Pancreas (tissue), 10 donors: ENCODE measurements at places on chromosomes 6 and 20. TPM values are rescaled to one million over a fixed set of nuclear protein-coding genes. Genes with fewer than 3 reads are reported as not detected.
A peak's percentile ranks its signal among the peaks of the same experiment; 100 is the strongest.

Gene PDE7B
- total RNA-seq = 0.56 TPM

DNA sequence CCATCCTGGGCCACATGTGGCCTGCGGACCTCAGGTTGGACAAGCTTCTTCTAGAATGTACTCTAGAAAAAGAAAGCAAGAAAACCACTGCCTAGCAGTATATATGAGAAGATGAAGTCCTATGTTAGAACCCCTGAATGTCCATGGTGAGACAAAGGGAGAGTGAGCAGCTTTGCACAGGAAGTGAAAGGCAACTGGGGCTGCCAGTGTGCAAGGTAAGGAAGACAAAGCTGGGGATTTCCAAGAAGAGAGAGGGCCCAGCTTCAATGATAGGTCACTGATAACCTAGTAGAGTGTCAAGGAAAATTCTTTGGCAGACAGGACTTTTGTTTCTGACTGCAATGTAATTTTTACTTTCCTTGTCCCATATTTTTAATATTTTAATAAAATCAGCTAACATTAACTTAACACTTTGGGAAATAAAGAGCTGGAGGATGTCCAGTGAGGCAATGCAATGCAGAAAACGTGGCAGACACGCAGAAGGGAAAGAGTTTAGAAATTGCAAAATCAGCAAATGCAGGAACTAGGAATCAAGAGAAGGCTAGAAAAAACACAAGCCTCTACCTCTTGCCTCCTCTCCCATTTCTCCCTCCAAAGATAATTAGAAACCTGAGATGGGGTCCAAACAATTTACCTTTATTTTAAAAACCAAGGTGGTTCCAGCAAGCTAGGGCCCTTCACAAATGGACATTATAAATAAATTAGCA, 47.4 kb downstream of the CYP39A1 start:
- no peak overlapping the region for H3K27ac ChIP-seq
- H3K27me3 ChIP-seq = no peaks in the 10 kb centered on the region
- H3K36me3 ChIP-seq = no peaks in the 10 kb centered on the region

DNA sequence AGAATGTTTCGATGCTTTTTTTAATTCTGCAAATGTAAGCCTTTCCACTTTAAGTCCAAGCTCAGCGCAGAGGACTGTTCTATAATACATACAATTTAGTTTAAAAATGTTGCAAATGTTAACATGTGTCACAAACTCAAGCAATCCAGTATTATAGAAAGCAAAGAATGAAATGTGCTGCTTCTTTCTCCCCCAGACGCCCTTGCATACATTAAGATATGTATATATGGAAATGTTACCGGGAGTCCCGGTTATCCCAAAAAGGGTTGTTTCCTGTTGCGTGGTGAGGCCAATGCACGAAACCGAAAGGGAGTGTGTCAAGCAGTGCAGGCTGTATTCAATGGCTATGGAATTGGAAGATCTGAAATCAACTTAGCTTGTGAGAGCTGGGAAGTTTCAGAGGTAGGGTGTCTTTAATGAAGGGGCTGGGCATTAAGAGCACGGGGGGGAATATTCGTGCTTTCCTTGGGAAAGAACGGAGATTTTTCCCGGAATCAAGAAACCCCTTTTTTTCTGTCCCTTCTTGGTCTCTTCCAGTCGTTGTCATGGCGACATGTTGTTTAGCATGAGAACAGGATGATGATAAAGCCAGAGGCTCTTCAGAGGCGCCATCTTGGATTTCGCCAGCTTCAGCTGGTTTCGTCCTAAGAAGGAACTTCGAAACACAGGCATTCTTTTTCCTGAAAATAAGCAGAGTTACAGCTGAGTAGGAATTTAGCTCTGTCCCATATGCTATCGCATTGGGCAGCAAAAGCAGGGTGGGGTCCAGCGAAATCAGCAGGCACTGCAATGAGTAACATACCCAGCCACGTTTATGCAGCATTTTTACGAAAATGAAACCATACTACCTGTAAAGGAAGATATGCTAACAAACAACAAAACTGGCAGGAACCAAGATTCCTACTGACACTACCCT, 10.1 kb upstream of the NQO2 start:
- no peaks in the 10 kb centered on the region for H3K36me3 ChIP-seq
- H3K4me1 ChIP-seq = no peaks in the 10 kb centered on the region
- H3K4me3 ChIP-seq = peak overlapping the region; percentile 87
- H3K27ac ChIP-seq = peak overlapping the region; percentile 95
- H3K27me3 ChIP-seq = no peaks in the 10 kb centered on the region
- peak; percentile 90 for DNase-seq

Gene MLN
- not detected for total RNA-seq

Gene CDH4
- 1.4 TPM for total RNA-seq

DNA sequence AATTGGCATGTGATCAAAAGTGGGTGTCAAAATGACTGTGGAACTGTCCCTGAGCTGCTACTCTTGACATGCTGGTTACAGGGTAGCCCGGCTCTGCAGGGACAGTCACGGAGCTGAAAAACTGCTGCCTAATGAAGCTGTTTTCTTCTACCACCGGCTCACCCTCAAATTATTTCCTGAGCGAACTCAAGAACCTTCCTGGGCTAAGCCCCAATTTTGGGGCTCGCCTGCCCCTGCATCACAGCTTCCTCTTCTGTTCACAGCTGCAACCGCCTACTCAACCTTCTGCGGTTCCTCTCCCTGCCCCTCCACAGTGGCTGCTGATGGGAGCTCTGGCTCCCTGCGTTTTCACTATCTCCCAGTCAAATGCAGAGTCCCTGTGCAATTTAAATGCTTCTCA, 110.8 kb upstream of the MLN start:
- H3K4me3 ChIP-seq = no peak overlapping the region
- no peaks in the 10 kb centered on the region for H3K27me3 ChIP-seq
- no peaks in the 10 kb centered on the region for H3K4me1 ChIP-seq
- H3K36me3 ChIP-seq = no peaks in the 10 kb centered on the region

GRCh38 chr6:84453499-84453898, 226.1 kb upstream of the CEP162 start:
- H3K36me3 ChIP-seq = no peaks in the 10 kb centered on the region
- H3K4me1 ChIP-seq = no peaks in the 10 kb centered on the region
- no peak overlapping the region for H3K4me3 ChIP-seq
- DNase-seq = no peak

Gene BMP6
- 0.69 TPM for total RNA-seq
